ENCODE measurements at places on chromosomes 5 and 9.

DNA sequence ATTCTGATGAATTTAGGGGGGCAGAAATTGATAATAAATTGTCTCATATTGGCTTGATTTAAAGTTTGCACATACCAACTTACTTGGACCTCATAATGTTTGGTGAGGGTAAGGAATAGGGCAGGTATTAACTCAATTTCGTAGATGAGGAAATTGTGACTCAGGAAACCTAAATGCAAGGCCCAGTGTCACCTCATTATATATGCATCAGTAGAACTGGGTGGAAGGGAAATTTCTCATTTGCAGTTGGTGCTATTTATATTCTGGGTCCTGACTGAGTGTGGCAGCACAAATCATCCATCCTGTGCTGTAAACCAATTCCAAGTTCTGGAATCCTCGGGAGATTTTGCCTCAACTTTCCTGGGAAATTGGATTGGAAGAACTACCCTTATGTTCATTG is 103.0 kb downstream of the SPATA31D1 start:
- DNase-seq: no peak

DNA sequence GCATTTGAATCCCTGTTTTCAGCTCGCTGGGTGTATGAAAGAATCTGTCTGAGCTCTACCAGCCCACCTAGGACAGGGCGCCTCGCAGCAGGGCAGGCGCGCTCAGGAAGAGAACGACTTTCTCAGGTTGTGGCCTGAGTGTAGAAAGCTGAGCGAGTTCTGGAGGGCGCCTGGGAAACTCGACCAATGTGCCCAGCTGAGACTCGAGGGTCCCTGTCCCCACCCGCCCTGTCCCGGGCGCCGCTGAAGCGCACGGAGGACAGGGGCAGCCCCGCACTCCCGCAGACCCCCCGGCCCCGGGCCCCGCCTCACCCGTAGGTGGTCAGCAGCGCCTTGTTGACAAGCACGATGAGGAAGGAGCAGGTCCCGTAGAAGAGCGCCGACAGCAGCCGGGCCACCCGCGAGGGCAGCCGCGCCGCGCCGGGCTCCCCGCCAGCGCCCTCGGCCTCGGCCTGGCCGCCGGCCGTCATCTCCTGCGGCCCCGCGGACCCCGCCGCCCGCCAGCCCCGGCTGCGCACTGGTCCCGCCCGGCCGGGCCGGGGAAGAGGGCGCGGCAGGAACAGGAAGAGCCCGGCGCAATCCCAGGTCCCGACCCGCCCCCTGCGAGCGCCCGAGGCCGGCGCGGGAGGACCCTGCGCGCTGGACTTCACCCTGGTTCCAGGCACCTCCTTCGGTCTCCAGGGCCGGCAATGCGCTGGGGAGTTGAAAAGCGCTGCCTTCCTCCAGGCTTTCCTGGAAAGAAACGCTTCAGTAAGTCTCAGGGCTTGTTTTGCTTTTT is at the start of gene SLC35D2:
TSS of gene SLC35D2 (minus strand) at position 547 of the 778 bp plus-strand sequence. CDS start at position 470, 77 bp downstream.
- DNase-seq: peak; percentile 20

DNA sequence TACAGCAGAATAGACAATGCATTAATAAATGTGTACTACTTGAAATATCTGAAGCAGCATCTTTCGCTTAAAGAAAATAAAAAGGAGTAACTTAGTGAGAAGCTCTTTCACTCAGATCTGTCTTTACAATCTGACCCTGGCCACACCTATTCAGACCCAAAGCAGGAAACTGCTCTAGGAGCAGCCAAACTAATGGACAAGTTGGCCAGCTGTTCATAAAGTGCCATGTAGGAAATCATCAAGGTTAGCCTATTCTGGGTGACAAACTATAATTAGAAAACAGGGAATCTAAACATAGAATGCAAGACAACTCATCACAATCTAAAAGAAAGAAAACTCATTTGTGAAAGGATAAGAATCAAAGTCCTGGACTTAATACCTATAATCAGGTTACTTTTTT is 101.3 kb downstream of the AGTPBP1 start:
- DNase-seq: no peak

DNA sequence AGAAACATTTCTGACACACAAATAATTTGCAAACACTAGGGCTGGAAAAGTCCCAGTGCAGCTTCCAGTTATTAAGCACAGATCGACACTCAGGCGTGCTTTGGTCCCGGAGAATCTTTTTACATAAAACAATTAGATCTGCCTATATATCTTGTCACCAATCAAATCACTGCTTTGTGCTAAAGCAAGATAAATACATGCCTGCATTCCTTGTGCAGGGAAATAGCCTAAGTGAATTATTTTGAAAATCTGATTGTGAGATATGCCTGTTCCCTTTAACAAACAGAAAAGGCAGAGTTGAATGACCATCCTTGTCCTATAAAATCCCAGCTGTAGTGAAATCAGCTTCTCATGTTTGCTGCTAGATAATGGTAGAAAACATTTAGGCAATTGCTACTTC is 604.4 kb downstream of the CCDC171 start:
- DNase-seq: no peak

DNA sequence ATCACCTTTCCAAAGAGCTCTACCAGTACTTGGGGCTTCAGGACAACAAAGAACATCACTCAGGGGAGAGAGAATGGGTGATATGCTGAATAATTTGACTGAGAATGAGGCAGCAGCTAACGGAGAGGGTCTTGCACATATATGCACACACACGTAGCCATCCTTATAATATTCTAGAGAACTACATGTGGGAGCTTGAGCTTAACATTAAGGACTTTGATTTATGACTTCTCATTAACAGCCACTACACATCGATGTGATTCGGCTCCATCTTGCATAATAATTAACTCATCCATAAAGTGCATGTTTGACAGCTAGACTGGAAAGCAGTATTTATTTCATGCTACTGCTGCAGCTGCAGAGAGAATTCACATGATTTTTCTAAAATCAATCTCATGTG is 163.4 kb downstream of the RAB3C start:
- no peak for DNase-seq

- DNase-seq: no peak
Measured at GRCh38 chr5:146514575-146514974, 1.4 kb downstream of the GPR151 start.

GRCh38 chr5:72121780-72122445 is 14.6 kb downstream of the MAP1B start:
- no peak for DNase-seq

DNA sequence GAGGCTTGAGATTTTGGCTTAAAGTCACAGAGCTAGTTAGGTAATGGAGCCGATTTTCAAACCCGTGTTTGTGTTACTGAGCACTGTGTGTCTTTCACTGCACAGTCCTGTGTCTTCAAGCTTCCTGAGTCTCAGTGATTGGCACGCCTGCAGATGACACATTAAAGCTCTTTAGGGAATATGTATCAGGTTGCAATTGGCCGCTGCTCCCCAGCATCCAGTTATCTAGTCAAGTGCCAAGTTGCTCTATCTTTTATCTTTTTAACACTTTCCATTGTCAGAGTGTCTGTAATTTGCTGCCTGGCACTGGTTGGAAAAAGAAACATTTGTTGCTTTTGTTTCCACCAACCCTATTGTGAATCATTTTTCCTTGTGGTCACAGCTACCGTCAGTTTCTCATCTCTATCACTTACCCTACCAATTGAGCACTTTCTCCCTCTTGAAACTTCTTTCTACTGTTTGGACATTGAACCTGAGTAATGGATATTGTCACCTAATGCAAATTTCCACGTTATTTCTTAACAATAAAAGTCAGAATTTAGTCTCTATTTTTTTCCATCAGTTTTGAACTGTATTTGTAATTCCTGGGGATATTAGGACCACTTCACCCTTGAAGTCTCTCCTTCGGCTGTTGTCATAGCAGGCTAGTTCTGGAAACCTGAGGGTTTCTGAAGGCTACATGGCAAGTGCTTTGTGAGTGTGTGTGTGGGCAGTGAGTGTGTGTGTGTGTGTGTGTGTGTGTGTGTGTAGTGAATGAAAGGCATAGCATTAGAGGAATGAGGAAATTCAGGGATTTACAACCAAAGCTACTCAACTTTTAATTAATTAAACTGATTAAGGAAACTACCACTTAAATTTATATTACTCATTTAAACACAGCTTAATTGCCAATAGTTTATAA is 274.3 kb downstream of the ISL1 start:
- no peak for DNase-seq

DNA sequence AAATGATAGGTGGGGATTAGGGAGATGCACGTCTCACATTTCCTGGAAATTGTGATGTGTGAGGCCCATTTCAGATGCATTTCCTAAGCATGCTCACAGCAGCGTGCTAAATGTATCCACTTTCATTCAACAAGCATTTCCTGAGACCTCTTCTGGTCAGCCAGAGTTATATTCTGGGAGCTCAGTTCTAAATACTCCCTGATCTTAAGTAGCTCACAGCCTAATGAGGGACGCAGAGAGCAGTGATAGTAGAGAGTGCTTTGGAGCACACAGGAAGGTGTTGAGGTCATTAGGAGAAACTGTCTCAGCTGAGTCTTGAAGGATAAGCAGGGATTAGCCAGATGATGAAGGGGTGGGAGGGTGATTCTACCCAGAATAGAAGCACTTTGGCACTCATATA is 46.2 kb upstream of the FSD1L start:
- DNase-seq: no peak

GRCh38 chr5:56412601-56413379 is 179.7 kb upstream of the ANKRD55 start:
- DNase-seq: peak; percentile 24

- DNase-seq: no peak
Measured at GRCh38 chr5:155125551-155126095, 112.1 kb downstream of the KIF4B start.

GRCh38 chr5:126635585-126635984 is 34.8 kb downstream of the PHAX start:
- DNase-seq: no peak

DNA sequence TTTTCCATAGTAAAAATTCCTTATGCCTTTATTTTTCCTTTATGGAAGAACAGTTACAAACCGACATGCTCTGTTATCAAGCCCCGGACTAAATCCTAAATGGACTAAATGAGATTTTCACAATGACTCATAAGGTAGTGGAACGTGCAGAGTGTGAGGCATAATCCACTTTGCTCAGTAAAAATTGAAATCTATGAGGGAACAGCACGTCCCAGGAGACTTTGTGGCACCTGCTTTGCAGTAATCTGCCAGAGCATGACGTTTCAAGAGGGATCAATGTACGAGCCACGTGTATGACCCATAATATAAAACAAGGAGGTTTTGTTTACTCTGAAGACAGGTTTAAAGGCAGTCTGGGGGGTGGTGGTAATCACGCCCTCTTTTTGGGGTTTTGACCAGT is 83.8 kb upstream of the GNA14 start:
- no peak for DNase-seq

DNA sequence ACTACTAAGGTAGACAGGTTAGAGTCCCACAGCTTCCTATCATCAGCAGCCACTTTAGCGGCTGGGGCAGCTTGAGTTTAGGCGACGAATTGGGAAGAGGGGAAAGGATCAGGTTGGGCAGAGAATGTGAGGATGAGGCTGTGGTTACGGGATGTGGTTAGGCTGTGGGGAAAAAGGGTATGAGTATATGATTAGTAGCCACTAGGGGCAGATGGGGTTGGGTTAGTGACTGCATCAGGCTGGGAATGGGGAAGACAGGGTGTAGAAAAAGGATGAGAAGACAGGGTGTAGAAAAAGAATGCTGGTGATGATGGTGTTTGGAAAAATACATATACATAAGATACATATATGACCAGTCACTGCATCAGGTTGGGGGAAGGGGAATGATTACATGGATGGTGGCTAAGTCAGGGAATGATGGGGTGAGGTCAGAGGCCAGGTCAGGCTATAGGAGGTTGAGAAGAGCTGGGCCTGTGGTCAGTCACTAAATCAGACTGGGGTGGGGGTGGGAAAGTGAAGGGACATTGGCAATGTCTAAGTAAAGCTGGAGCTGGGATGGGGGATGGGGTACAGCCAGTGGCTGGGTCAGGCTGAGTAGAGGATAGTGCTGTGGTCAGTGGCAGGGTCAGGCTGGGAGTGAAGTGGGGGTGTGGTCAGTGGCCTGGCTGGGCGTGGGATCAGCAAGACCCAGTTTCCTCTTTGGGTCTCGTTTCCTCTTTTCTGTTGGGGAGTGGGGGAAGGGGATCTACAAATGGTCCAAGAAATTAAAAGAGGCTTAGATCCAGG is 2.1 kb downstream of the TLN1 start:
- peak; percentile 39 for DNase-seq

DNA sequence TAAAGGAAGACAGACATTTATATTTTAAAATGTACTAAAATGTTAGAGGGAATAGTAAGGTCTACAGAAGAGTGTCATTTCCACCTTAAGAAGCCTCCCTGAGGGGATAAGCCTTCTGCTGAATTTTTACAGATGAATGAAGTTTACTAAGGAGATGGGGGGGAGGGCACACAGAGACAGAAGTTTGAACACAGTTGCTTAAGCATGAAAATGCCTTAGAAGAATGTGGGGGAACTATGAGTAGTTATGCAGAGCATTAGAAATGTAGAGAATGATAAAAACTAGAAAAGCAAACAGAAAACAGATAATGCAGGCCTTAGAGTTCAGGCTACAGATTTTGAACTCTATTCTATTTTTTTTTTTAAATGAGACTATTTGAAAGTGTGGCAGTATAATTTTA is 232.2 kb upstream of the VLDLR start:
- no peak for DNase-seq

Measured in activated naive CD8-positive, alpha-beta T cell treated with anti-CD3 and anti-CD28 coated beads, Interleukin-2, amount 50 U/mL, for 24 hours (primary cell).